Lower leg skin (tissue), 4 donors: ENCODE measurements at places on chromosomes 4 and X.

- DNase-seq: no peak
Observed at GRCh38 chr4:183989931-183990330, 84.8 kb downstream of the STOX2 start.

GRCh38 chrX:109089359-109089758 lies 353.0 kb upstream of the IRS4 start:
- no peak for DNase-seq

- no peak for DNase-seq
Observed at GRCh38 chr4:108130955-108131354, 37.8 kb downstream of the LEF1 start.

DNA sequence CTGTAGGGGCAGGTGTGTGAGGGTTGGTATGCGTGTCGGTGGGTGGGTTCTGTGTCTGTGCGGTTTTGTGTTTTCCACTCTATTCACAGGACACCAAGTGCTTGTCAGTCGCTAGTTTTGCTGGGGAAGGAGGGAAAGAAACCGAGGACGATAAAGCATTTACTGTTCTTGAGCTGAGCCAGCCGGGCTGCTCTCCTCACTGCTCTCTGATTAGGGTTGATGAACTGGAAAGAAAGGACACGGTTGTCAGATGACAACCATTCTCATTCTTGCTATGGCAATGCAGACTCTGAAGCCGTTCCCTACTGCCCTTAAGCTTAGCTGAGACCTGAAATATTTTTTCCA lies 832 bp downstream of the EGFL6 start:
- no peak for DNase-seq

GRCh38 chr4:115834441-115834840 lies 721.0 kb upstream of the NDST4 start:
- no peak for DNase-seq

- no peak for DNase-seq
Observed at GRCh38 chr4:109472343-109472761, 38.7 kb downstream of the SEC24B start.

DNA sequence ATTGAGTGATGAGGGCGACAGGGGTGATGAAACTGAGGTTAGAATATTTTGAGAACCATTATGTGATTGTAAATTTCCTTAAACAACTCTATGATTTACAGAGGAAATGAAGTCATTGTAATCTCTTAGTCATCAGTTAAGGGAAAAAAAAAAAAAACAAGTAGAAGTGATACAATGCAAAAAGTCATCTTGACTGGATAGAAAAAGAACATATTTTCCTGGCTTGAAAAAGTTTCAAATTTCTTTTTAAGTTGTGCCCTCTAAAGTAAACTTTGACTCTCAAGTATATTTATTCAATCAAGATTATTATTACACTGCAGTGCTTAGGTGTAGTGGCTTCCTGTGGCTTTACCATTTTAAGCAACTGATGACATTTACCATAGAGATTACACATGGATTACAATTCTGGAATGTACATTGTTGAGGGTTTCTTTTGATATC lies 40.6 kb downstream of the GABRB1 start:
- DNase-seq: no peak

- no peak for DNase-seq
Observed at GRCh38 chr4:112038861-112039260, 106.4 kb upstream of the FAM241A start.

DNA sequence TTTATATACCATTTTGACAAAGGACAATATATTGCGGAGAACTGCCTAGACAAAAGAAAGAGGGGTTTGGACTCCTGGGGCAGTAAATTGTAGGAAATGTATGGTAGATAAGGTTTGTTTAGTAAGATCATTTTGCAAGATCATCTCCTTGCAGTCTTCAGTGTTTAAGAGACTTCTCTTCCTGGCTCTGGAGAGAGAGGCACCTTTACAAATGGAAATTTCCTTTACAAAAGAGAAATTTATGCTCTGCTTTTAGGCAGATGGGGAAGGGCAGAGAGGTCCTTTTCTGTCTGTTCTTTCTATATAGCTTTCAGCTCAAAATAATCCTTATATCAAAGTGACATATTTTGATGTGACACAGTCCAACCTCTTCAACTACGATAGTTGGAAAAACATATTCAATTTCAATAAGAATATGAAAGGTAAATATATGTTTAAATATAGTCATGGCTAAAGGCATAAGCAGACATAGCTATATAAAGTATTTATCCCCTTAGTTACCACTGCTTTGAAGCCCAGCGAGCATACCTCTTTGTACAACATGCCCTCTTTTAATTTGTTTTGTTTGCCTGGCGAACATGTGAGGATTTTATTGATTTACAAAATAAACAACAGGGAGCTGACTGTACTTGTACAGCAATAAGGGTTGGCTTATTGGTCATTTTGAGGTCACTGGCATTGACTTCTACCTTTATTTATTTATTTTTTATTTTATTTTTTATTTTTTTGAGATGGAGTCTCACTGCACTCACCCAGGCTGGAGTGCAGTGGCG lies 65.2 kb downstream of the TRIM2 start:
- no peak for DNase-seq

DNA sequence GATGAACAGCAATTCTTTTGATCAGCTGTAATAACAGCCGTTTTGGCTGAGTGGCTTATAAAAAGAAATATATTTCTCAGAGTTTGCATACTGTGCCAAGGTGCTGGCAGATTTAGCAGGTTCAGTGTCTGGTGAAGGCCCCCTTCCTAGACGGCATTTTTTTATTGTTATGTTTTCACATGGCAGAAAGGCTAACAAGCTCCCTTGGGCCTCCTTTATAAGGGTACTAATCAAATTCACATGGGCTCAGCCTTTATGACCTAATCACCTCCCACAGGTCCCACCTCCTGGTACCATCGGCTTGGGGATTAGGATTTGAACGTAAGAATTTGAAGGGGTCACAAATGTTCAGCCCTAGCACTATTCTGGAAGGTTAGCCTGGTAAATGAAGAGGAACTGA lies 431.9 kb downstream of the SPOCK3 start:
- DNase-seq: no peak

- DNase-seq: no peak
Observed at GRCh38 chr4:108793415-108793814, 30.6 kb upstream of the ETNPPL start.

GRCh38 chrX:130094696-130095095 lies 15.6 kb downstream of the ELF4 start:
- no peak for DNase-seq

- no peak for DNase-seq
Observed at GRCh38 chr4:36712013-36712412, 430.6 kb downstream of the DTHD1 start.

DNA sequence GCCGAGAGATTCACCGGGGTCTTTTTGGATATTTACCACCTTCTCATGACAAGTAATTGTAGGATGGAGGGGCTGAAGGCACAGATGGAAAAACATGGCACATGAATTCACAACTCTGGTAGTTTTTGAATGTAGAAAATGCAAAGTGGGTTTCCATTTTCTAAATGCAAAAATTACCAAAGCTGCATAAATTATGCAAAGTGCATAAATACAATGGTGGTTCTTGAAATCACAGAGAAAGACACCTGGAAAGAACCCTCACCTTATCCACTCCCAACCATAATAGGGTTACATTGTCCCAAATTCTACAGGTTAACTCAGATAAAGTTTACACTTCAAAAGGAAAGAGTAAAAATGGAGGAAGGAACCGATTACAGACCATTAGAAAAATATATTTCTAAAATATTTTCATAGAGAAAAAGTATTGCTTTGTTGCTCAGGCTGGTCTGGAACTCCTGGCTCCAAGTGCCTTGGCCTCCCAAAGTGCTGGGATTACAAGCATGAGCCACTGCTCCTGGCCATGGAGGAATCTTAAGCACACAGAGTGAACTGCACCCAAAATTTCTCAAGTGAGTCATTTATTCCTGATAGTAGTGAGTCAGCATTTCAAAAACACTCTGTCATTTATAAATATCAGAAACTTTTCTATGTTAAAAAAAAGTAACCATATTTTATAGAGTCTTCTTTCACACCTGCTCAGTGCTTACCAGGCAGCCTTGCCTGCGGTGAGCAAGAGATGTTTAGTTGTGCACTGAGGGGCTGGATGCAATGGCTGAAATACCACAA lies 101.4 kb downstream of the FIP1L1 start:
- DNase-seq: no peak

DNA sequence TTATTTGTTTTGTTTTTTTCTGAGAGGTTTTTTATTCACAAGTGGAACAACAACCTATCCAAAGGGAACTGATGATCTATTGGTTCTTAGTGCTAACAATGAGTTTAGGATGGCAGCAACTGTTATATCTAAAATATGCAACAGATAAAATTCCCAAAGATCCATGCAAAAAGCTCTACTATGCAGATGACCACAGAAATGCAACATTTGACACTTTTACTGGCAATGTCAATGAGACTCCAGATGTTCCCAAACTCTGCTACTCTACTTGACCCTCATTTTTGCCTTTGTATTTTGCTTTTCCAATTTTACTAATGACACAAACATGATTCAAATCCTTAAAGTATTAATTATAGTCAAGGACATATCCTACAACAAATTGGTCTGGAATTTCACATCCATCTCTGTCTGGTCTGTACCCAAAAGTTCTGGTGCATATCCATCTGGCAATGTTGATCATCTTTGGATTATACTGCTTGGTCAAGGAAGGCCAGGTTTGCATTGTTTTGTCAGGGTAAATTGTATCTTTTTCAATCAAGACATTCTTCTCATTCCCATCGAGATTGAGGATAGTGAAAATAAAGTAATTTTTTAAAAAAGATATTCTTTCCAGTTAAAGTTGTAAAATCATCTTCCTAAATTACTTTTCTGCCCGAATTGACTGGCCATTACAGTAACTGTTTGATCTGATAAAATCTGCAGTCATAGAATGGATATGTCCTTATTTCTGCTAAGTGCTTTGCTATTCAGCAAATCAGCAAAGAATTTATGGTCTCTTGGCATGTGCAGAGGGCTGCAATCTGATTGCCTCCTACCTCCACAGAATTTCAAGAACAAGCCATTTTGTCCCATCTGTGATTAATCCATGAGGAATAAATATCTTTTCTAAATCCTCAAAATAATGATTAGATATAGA lies 73.6 kb downstream of the FGFBP1 start:
- no peak for DNase-seq

GRCh38 chrX:63350941-63351616 lies at the start of gene SPIN4:
Gene SPIN4, minus strand, starts transcription at chrX:63351332. Its CDS starts 513 bp downstream, at chrX:63350819.
- DNase-seq: peak; percentile 70

DNA sequence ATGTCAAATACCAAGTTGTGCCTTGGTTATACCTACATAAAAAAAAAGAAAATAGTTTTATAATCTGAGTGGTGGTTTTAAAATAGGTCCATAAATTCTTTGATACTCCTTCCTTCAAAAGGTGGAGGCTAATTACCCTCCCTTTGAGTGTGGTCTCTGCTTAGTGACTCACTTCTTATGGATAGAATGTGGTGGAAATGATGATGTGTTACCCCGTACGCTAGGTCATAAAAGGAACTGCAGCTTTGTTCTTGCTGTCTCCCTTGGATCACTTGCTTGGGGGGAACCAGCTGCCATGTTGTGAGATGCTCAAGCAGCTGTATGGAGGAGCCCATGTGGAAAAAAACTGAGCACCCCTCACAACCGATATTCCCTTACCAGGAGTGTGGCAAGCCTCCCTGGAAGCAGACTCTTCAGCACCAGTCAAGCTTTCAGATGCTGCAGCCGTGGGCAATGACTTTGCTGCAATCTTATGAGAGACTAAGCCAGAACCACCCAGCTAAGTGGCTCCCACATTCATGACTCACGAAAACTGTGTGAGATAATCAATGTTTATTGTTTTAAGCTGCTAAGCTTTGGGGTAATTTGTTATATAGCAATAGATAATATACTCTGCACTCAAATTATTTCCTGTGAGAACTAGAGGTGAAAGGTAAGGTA lies 195.0 kb upstream of the GATB start:
- no peak for DNase-seq

GRCh38 chr4:140635606-140636005 lies 66.8 kb upstream of the UCP1 start:
- no peak for DNase-seq

DNA sequence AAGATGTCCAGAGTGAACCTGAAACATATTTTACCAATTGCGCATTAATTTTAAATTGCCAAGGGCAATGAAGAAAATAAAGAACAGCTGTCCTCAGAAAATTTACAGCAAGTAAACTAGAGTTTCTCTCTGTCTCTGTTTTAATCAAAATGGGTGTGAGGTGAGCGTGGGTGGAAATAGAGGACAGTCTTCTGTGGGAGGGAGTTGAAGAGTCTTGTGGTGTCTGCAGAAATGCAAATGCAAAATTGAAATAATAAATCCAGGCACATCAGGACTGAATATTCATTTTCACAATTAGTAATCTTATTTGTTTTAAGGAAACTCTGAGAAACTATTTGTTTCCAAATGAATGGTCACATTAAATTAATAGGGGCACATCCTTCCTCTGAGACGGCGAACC lies 192.0 kb downstream of the ARHGAP10 start:
- DNase-seq: no peak

DNA sequence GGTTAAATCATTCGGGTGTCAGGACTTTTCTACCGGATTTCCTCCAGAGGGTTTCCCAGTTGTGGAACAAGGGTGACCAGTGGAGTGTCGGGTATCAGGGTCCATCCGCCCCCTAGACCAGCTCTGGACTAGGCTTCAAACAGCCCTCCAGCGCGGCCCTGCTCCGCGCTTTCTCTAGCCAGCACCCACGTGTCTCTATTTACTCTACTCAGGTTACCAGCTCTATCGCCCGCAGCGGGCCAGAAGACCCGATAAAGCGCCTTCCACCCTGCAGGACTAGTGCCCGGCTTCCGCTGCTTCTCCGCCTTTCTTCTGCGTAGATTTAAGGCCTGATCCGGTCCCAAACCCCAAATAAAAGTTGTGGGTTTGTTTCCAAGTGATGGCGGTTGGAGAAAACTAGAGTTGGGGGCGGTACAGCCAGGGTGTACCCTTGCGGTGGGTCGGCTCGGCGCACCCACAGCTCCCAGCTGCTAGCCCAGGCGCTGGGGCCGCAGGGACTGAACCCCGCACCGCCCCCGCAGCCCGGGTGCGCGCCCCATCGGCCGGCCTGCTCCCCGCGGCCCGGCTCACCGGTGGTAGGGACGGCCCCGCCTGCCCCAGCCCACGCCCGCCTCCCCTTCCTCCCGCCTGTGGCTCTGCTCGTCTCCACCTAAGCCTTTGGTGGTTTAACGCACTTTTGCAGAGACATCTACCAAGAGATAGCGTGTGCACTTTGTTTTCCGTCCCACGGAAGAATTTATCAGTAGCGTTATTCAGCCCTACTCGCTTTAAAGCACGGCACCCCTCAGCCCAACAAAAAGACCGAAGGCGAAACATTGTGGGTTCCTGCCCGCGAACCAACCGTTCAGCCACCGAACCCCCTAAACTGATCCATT lies 2.1 kb downstream of the LEF1 start:
- DNase-seq: no peak

DNA sequence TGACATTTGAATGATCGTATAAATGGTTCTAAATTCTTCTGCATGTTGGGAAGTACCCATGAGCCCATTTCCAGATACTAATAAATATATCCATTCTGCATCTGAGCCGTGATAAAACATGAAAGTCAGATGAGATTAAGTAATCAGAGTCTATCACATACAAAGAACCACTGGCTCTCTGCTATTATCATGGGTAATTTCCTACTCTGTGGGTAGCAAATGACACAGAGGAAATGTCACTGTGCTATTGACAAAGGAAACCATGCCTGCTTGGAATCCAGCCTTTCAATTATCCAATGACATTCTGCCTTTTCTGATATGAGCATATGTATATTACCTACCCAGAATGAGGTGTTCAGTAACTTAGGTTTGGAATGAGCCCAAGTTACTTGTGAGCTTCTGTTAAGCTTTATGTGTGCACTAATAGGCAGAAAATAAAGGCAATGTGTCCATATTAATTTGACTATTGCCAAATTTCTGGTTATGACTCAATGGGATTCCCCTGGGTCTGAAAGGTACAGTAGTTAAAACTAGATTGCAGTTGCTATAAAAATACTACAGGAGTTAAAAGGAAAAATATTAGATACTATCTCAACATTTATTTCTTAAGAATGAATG lies 238.7 kb upstream of the KCNIP4 start:
- DNase-seq: no peak
